Cardiac atrium fibroblast (primary cell): ENCODE measurements at places on chromosomes 7 and 10. TPM values are rescaled to one million over a fixed set of nuclear protein-coding genes. Genes with fewer than 3 reads are reported as not detected.

Gene CYP2C8
- total RNA-seq: not detected in 2 replicates

Gene SNCG
- 5.3 and 11.4 TPM in 2 replicates for total RNA-seq

Gene CHAT
- total RNA-seq: not detected in 2 replicates

Gene RSPH10B
- not detected in 2 replicates for total RNA-seq

Gene KNDC1
- total RNA-seq: 0.36 and 0.49 TPM in 2 replicates

Gene ITGB8
- 3.4 and 11.5 TPM in 2 replicates for total RNA-seq

Gene DPCD
- total RNA-seq: 38.6 and 45.8 TPM in 2 replicates

Gene FGFR2
- total RNA-seq: 0.16 TPM in 1 of 2 replicates, not detected in the other

Gene PAPOLB
- total RNA-seq: 0.18 and 0.49 TPM in 2 replicates

Gene ZNF138
- 2.7 and 3.9 TPM in 2 replicates for total RNA-seq

Gene MEIG1
- total RNA-seq: not detected in 2 replicates

Gene ANKRD26
- total RNA-seq: 5.2 and 6.3 TPM in 2 replicates

Gene EVX1
- not detected in 2 replicates for total RNA-seq

Gene NPY
- total RNA-seq: not detected in 2 replicates

Gene CFAP70
- 0.16 and 0.18 TPM in 2 replicates for total RNA-seq

Gene HOXA13
- total RNA-seq: not detected in 2 replicates

Gene ZNF239
- total RNA-seq: 1.8 and 9.9 TPM in 2 replicates

Gene SPAG6
- total RNA-seq: not detected in 2 replicates

Gene HABP2
- not detected in 2 replicates for total RNA-seq

Gene TBC1D12
- total RNA-seq: 5.1 and 6.8 TPM in 2 replicates

Gene HDAC9
- 3.7 and 6.9 TPM in 2 replicates for total RNA-seq

Gene DDC
- not detected in 2 replicates for total RNA-seq

Gene GDF2
- total RNA-seq: not detected in 2 replicates

Gene PLAC9
- total RNA-seq: 89.7 and 128 TPM in 2 replicates

Gene AKR1C8
- not detected in 2 replicates for total RNA-seq

Gene PLPP4
- not detected in 2 replicates for total RNA-seq

Gene BTBD16
- total RNA-seq: not detected in 2 replicates

Gene SEMA3E
- not detected in 2 replicates for total RNA-seq

Gene PTF1A
- total RNA-seq: not detected in 2 replicates

Gene PON2
- 96.8 and 117 TPM in 2 replicates for total RNA-seq

Gene SLIT1
- total RNA-seq: not detected in 2 replicates

Gene CLCN1
- total RNA-seq: not detected in 2 replicates

Gene CYP2C9
- total RNA-seq: not detected in 2 replicates

Gene EIF3B
- total RNA-seq: 145 and 161 TPM in 2 replicates
